Breast epithelium (tissue), 4 donors: ENCODE measurements at places on chromosomes 12 and 14. TPM values are rescaled to one million over a fixed set of nuclear protein-coding genes. Genes with fewer than 3 reads are reported as not detected.

DNA sequence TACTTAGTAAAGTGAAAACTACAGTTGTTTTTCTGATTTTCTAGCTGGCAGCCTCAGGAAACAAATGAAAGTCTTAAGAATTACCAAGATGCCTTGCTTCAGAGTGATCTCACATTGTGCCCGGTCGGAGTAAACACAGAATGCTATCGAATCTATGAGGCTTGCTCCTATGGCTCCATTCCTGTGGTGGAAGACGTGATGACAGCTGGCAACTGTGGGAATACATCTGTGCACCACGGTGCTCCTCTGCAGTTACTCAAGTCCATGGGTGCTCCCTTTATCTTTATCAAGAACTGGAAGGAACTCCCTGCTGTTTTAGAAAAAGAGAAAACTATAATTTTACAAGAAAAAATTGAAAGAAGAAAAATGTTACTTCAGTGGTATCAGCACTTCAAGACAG lies 28.9 kb downstream of the RXYLT1 start:
- no peak overlapping the region for H3K27ac ChIP-seq
- H3K4me1 ChIP-seq = no peaks in the 10 kb centered on the region
- no peak overlapping the region for H3K4me3 ChIP-seq
- no peaks in the 10 kb centered on the region for H3K36me3 ChIP-seq
- no peak for DNase-seq

Gene IGFBP6
- 284 TPM for total RNA-seq

Gene CSRNP2
- 37.3 TPM for total RNA-seq

Gene C12orf42
- 1.6 TPM for total RNA-seq

GRCh38 chr12:55901881-55902490 lies 25.7 kb downstream of the PYM1 start:
- H3K4me3 ChIP-seq = no peak overlapping the region
- no peaks in the 10 kb centered on the region for H3K36me3 ChIP-seq
- no peak overlapping the region for H3K27ac ChIP-seq
- H3K4me1 ChIP-seq = no peaks in the 10 kb centered on the region
- no peak for DNase-seq

- H3K27ac ChIP-seq = peak overlapping the region; percentile 74
- H3K4me3 ChIP-seq = no peak overlapping the region
- H3K36me3 ChIP-seq = no peaks in the 10 kb centered on the region
- DNase-seq = no peak
- no peaks in the 10 kb centered on the region for H3K4me1 ChIP-seq
Observed at GRCh38 chr14:68926236-68926635, 52.9 kb downstream of the ACTN1 start.

- peak overlapping the region; percentile 62 for H3K4me3 ChIP-seq
- peak overlapping the region; percentile 98 for H3K27ac ChIP-seq
- H3K4me1 ChIP-seq = peaks cover 9% of the 10 kb centered on the region
- H3K27me3 ChIP-seq = no peaks in the 10 kb centered on the region
- H3K36me3 ChIP-seq = no peaks in the 10 kb centered on the region
Observed at GRCh38 chr12:9646794-9647781, 22.4 kb upstream of the CLEC2D start.

- H3K27me3 ChIP-seq = no peaks in the 10 kb centered on the region
- no peak overlapping the region for H3K27ac ChIP-seq
- H3K4me1 ChIP-seq = no peaks in the 10 kb centered on the region
- no peak for DNase-seq
- H3K36me3 ChIP-seq = no peaks in the 10 kb centered on the region
Observed at GRCh38 chr14:54105406-54105805, 148.8 kb upstream of the BMP4 start.

Gene DNAL1
- 6.1 TPM for total RNA-seq

DNA sequence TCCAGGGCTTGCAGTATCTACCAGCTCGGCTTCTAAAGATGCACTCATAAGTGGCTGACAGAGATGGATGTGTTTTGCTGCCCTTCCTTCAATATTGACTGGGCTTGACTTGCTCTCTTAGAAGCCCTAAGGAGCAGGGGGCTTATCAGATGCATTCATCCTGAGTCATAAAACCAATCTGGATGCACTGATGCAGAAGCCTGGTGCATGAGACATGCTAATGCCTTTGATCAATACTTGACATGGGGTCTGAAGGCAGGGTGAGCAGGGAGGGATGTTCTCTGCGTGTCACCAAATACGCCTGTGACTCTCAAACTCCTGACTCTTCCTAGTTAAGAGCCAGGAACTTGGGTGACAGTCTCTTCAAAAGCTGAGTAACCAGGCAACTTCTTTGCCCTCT lies 77.8 kb upstream of the HSPB8 start:
- H3K36me3 ChIP-seq = no peaks in the 10 kb centered on the region
- no peaks in the 10 kb centered on the region for H3K4me1 ChIP-seq
- no peak for DNase-seq
- H3K4me3 ChIP-seq = no peak overlapping the region
- H3K27me3 ChIP-seq = no peaks in the 10 kb centered on the region

DNA sequence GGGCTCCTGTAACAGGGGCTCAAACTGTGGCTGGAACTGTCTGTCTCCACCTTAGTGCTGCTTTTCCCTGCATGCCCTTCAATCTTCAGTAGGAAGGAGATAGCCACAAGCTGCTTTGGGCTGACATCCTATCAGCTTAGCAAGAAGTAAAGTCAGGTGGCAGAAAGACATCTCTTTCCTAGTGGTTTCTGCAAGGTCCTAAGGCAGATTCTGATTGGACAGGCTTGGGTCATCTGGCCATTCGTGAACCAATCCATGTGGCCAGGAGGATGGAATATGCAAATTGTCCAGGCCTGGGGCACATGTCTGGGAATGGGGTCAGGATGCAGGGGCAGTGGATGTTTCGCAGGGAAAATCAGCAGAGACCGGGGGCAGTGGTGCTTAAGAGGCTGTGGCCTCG lies 5.2 kb downstream of the RITA1 start:
- no peaks in the 10 kb centered on the region for H3K27me3 ChIP-seq
- H3K27ac ChIP-seq = no peak overlapping the region
- no peaks in the 10 kb centered on the region for H3K36me3 ChIP-seq
- no peaks in the 10 kb centered on the region for H3K4me1 ChIP-seq

DNA sequence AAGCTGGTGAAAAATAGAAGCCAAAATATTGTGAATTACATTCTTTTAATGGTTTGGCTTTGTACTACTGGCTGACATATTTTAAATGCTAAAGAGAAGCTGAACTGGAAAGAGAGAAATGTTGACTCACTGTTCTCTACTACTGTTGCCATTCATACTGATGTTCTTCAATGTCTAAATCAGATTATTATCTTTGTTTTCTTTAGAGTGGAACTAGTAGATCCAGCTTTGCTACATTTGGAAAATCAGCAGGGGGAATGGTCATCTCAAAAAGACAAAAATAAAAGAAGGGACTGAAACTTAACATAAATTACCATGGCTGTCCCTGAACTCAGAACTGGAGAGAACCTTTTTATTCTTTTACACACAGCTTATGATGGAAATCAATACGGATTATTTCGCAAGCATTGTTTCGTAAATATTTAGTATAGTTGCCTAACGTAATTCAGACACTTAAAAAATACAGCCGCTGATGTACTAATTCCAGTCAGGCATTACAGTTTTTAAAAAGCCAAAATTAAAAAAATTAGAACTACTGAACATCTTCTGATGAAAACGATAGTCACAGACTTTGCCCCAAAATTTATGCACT lies 76.3 kb upstream of the OTX2 start:
- H3K27me3 ChIP-seq = peaks cover 6% of the 10 kb centered on the region
- H3K4me3 ChIP-seq = no peak overlapping the region
- no peak overlapping the region for H3K27ac ChIP-seq
- H3K36me3 ChIP-seq = no peaks in the 10 kb centered on the region
- no peak for DNase-seq

GRCh38 chr12:49322367-49322707 lies 718 bp upstream of the TROAP start:
- H3K27me3 ChIP-seq = no peaks in the 10 kb centered on the region
- H3K4me3 ChIP-seq = peak overlapping the region; percentile 74
- H3K36me3 ChIP-seq = no peaks in the 10 kb centered on the region
- no peak for DNase-seq
- H3K27ac ChIP-seq = no peak overlapping the region

DNA sequence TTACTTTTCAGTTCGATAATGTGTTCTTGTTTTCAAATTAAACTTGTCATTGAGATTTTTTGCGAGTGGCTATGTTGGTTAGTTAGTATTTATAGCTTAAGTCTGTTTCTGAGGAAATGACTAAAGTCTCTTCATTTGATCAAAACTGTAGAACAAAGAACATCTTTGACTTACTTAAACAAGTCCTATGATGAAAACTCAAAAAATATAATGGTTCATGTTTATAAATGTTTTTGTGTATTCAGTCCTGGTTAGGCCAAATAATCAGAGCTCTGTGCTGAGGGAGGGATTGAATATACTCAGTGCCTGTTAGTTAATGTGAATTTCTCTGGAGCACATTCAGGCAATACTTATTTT lies 51.7 kb downstream of the PPFIBP1 start:
- no peak overlapping the region for H3K27ac ChIP-seq
- no peaks in the 10 kb centered on the region for H3K36me3 ChIP-seq
- no peaks in the 10 kb centered on the region for H3K27me3 ChIP-seq
- H3K4me3 ChIP-seq = no peak overlapping the region

DNA sequence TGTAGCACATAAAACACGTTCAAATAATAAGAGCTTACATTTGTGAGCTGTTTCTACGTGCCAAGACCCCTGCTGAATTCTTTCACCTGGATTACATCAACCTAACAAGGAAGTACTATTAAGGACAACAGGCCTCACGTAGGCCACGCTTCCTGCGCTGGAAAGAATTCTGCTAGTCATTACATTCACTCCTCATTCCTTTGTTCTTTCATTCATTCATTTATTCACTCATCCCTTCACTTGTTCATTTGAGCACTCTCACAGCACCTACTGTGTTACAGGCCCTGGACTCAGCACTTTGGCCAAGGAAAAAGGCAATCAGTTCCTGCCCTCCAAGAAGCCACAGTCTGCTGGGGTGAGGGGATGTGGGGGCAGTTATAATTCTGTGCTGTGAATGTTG lies 28.2 kb downstream of the TESC start:
- H3K27ac ChIP-seq = no peak overlapping the region
- H3K36me3 ChIP-seq = no peaks in the 10 kb centered on the region
- DNase-seq = no peak
- no peak overlapping the region for H3K4me3 ChIP-seq
- H3K4me1 ChIP-seq = no peaks in the 10 kb centered on the region
- H3K27me3 ChIP-seq = no peaks in the 10 kb centered on the region

- no peak for DNase-seq
- no peaks in the 10 kb centered on the region for H3K36me3 ChIP-seq
- no peak overlapping the region for H3K4me3 ChIP-seq
- no peaks in the 10 kb centered on the region for H3K27me3 ChIP-seq
- H3K4me1 ChIP-seq = no peaks in the 10 kb centered on the region
- no peak overlapping the region for H3K27ac ChIP-seq
Observed at GRCh38 chr12:47408171-47408871, 297.5 kb downstream of the RPAP3 start.

Gene LMO3
- 16.5 TPM for total RNA-seq

DNA sequence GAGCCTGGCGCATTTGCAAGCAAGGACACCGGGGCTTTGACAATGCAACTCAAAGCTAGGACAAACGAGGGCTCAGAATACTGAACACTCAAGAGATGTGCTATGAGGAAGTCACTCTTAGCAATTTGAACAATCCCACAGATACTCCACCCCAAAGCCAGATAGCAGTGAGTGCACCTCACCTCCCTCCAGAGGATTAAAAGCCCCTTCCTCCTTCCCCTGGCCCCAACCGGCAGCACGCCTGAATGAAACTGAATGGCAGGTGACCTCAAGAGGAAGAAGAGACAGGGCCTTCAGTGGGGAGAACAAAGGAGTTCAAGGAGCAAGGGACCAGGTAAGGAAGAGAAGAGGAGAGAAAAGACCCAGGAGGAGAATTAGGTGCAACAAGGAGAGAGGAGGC lies 1.9 kb upstream of the KRT78 start:
- no peak overlapping the region for H3K27ac ChIP-seq
- H3K4me1 ChIP-seq = no peaks in the 10 kb centered on the region
- H3K36me3 ChIP-seq = no peaks in the 10 kb centered on the region

GRCh38 chr12:68866950-68867349 lies 59.0 kb downstream of the MDM2 start:
- no peak overlapping the region for H3K4me3 ChIP-seq
- no peak for DNase-seq
- H3K36me3 ChIP-seq = no peaks in the 10 kb centered on the region
- no peaks in the 10 kb centered on the region for H3K4me1 ChIP-seq

DNA sequence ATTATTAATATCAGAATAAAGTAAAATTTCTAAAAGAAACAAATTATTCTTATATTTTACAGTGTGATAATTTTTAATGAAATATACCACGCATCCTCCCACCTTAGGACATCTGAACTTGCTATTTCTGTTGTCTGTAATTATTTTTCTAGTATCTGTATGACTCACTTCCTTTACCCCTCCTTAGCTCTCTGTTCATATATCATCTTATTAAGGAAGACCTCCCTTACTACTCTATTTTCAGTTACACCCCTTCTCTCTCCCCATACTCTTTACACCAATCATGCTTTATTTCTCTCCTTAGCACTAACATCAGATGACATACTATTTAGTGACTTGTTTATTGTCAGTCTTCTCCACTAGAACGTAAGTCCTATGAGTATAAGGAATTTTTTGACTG lies 34.2 kb upstream of the C12orf50 start:
- DNase-seq = no peak
- H3K4me3 ChIP-seq = no peak overlapping the region

GRCh38 chr12:58424735-58425392 lies 483.5 kb downstream of the ATP23 start:
- no peaks in the 10 kb centered on the region for H3K36me3 ChIP-seq
- H3K27me3 ChIP-seq = no peaks in the 10 kb centered on the region
- H3K4me1 ChIP-seq = peaks cover 3% of the 10 kb centered on the region
- H3K4me3 ChIP-seq = no peak overlapping the region
- DNase-seq = no peak
- no peak overlapping the region for H3K27ac ChIP-seq

Gene TAS2R31
- 6.9 TPM for total RNA-seq

- H3K27me3 ChIP-seq = no peaks in the 10 kb centered on the region
- no peaks in the 10 kb centered on the region for H3K4me1 ChIP-seq
- DNase-seq = no peak
- no peaks in the 10 kb centered on the region for H3K36me3 ChIP-seq
Observed at GRCh38 chr12:68001486-68002466, 12.5 kb downstream of the IFNG-AS1 start.

DNA sequence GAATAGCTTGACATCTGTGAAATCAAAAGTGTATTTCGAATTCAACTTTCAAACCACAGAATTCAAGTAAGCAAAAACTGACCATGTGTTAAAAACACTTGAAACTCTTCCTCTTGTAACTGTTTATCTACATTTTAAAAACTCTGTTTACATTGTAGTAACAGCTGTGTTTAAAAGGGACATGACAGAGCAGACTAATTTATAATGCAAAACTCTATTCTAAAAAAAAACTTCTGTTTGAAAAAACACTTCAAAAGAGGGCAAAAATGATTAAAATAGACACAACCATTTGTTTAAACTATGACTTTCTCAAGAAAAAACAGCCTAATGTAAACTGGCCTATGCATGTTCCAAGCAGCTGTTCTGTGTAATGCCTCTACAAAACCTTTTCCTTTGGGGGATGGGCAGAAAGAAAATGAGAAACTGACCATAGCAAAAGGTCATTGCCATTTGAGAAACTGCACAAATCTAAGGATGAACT lies 149.1 kb upstream of the HMGA2 start:
- H3K4me3 ChIP-seq = no peak overlapping the region
- no peak overlapping the region for H3K27ac ChIP-seq
- no peaks in the 10 kb centered on the region for H3K27me3 ChIP-seq
- DNase-seq = no peak
